ENCODE measurements at places on chromosomes 1 and 21.
A peak's percentile ranks its signal among the peaks of the same experiment; 100 is the strongest.

DNA sequence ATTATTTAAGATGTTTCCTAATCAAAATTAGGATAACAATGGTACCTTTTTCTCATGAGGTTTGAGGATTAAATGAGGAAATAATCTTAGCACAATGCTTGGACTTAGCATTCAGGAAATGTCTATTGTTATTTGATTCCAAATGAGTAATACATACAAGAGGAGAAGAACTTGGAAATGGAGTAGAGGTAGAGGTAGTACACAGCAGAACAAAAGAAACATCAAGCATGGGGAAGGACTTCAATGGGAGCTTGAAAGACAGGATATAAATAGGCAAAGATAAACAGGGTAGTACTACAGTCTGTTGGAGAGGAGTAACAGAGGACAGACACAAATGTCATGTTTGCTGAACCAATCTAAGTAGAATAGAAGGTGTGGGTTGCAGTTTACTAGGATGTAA lies 59.5 kb upstream of the RGS2 start:
- DNase-seq: no peak

DNA sequence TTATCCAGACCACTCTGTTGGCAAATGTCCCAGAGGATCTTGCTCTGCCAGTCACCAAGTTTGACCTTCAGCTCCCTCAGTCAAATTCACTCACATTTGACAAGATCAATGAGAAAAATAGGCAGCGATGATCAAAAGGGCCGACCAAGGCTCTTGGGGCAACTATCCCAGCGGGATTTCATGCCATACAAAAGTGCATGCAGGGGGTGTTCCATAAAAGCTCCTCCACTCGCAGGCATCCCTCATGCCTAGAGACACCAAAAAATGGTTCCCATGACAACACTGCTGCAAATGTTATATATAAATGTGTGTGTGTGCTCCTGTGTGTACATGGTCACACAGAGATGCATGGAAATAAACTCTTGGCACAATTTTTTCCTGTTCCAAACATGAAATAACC lies 16.2 kb upstream of the EIF4G3 start:
- DNase-seq: no peak

DNA sequence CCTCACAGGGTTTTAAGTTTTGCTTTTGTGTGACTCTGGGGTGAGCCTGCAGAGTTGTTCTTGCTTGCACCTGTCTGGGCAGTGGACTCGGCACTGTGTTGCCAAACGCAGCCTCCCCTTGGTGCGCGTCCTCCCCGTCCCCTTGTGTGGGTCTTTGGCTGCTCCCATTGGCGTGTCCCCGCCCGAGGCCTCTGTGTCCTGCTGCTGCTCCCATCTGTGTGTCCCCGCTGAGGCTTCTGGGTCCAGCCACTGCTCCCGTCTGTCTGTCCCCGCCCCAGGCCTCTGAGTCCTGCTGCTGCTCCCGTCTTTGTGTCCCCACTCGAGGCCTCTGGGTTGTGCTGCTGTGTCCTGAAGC lies 62.8 kb downstream of the PCNT start:
- no peak for DNase-seq

DNA sequence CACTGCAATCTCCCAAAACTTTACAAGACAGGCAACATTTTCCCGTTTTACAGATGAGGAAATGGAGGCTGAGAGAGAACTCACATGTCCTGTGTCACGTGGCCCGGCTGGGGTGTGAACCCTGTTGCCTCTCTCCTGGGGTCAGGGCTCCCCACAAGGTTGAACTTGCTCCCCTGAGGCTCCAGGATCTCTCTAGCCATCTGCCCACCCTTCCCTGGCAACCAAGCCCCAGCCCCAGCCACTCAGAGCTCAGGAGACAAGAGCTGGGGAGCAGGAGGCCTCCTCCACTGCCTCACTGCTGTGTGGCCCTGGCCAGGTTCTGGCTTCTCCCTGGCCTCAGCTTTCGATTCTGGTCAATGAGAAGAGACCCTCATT lies 11.8 kb downstream of the LAPTM5 start:
- peak; percentile 36 for DNase-seq

GRCh38 chr1:116172666-116173065 lies 61.5 kb downstream of the MAB21L3 start:
- DNase-seq: no peak

Measured in activated CD4-positive, alpha-beta memory T cell treated with anti-CD3 and anti-CD28 coated beads, Interleukin-2, amount 10 ng/mL, durations not matched to agents 7 days and 5 days (primary cell).